ENCODE measurements at places on chromosomes 7 and 10.

GRCh38 chr10:122054048-122055025 lies 65.4 kb downstream of the TACC2 start:
- peak; percentile 12 for DNase-seq

DNA sequence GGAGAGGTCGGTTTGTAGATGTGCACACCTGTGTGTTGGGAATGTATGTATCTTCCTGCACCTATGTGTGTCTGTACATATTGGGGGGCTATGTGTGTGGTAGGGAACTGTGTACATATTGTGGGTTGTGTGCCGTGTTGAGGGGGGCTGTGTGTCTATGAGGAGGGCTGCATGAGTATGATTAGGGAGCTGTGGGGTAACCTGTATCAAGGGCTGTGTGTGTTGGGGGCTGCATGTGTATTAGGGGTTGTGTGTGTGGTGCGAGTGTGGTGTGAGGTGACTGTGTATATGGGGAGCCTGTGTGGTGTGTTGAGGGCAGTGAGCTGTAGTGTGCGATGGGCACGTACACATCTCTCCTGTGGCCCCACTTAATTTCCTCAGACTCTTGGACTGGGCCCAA lies 22.2 kb upstream of the PAX2 start:
- DNase-seq, result no peak

- DNase-seq, result no peak
Observed at GRCh38 chr7:138027100-138027499, 25.2 kb upstream of the CREB3L2 start.

- DNase-seq, result no peak
Observed at GRCh38 chr7:107563081-107563774, 492 bp downstream of the COG5 start.

GRCh38 chr10:6607182-6607581 lies 27.1 kb upstream of the PRKCQ start:
- DNase-seq, result peak; percentile 72

DNA sequence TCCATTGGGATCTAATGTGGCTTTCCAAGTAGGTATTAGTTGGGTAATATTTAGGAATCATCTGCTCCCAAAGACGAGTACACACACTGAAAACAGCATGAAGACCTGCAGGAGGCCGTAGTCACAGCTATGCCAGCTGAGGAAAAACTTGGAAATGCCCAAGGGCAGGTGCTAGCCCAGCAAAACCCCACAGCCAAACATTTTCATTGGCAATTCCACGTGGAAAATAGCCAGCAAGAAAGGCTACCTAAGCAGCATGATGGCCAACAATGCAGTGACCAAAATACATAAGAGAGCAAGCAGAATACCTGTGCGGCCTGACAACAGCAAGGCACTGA lies 32.7 kb downstream of the DOCK4 start:
- DNase-seq, result no peak

DNA sequence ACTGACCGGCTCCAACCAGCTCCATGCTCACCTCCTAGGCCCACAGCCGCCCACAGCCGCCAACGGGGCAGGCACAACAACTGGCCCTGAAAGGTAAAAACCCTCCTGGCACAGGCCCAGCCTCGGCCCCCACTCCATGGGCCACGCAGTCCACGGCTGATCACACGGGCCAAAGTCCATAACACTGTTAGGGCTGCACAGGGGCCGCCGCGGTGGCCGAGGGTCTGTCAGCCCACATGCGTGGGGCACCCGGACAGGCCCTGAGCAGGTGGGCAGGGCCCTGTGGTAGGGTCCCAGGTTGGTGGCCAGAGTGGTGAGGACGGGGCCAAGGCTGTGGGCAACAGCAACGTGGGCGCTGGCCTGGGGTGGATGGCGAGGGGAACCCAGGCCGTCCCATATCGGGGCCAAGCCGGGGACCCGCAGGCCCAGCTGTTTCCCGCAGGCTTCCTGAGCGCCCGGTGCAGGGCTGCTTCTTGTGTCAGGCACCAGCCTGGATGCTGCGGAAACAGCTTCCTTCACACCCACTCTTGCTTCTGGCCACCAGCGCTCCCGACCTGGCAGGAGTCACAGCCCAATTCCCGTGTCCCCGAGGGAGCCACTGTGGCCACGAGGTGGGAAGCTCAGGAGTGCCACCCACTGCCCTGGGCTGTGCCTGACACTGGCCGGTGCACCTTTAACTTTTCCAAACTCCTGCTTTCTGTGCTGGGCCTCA lies 29.2 kb downstream of the CYP2W1 start:
- no peak for DNase-seq

- no peak for DNase-seq
Observed at GRCh38 chr7:91206361-91206960, 57.8 kb upstream of the FZD1 start.

- no peak for DNase-seq
Observed at GRCh38 chr7:19776981-19777380, 3.6 kb upstream of the TMEM196 start.

- DNase-seq, result no peak
Observed at GRCh38 chr10:97371696-97372095, 29.4 kb downstream of the RRP12 start.

DNA sequence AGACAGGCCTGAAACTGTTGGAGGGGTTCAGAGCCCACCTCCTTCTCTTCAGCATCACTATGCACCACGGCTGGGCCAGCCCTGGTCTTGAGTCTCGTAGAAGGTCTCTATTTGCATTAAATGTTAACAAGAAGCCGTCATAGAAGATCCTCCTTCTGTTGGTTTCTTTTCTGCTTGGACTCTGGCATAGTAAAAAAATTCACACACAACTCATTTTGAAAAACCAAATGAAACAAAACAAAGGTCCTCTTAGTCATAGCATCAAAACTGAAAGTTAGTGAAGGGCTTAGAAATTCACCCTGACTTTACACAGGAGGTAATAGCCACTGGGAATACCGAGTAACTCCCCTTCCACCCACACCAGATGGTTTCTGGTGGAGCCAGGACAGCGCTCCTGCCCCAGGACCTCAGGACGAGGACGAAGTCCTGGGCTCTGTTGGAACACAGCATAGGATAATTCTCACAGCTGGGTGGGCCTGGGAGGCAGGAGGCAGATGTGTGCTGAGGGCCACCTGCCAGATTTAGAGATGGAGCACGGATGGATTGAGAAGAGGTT lies 248.4 kb upstream of the KLF6 start:
- DNase-seq, result no peak

DNA sequence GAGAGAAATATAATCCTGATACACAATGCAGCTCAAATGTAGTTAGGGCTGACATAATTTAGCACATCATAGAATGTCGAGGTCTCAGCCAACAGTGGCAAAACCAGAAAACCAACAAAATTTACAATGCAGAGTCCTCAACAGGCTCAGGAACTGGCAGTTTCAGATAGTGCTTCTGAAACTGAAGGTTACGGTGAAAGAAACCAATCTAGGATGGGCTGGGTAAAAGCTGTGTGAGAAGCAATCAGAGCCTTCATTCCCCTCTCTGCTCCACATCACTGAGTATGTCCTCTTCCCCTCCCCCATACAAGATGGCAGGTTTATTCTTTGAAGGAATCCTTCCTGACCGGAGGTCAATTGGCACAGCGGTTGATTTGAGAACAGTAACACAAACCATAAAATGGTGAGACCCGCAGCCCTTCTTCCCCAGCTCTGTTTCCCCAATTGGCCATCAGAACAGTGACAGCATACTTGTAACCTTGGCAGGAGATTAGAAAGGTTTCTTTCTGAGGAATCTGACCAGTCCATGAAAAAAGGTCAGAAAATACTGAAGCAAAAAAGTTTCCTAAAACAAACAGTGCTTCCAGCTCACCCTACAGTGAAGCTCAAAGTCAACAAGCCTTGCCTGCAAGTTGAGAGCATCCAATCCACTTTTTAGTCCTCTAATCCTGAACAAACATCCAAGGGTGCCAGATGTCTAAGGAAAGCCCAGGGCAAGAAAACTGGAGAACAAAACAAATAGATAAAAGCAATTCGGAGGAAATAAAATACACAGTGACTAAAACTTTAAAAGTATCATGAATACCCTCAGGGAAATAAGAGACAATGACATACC lies 53.9 kb upstream of the IL6 start:
- no peak for DNase-seq

DNA sequence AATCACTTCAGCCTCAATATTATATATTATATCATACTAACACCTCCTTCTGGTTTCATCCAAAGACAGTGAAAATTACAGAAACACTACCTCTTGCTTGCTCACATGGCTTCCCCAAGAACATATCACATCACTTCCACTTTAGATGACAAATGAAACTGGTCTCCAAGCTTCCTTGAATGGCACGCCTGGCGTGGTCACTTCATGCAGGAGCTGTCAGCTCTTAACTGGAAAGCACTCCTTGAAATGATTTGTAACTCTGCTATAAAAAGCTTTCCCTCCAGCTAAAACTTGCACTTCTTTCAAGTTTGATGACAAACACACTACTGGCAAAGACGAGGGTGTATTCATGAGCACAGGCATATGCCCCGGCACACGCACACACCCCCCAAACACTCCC lies 84.1 kb upstream of the INHBA start:
- DNase-seq, result no peak

DNA sequence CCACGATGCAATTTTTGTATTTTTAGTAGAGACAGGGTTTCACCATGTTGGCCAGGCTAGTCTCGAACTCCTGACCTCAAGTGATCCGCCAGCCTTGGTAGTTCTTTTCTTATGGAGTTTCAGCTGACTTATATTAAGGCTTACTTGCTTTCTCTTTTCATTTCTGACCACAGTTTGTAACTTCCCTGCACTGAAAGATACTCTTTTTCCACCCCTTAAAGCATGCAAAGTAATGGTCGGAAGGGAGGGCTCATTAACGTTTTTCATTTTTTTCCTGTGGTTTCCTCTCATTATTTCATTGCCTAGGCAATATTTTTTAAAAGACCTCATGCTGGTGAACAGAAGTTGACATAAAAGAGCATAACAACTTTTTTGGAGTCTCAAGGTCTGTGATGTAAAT lies 27.0 kb downstream of the ADRB1 start:
- no peak for DNase-seq

- no peak for DNase-seq
Observed at GRCh38 chr10:62511656-62512055, 137.5 kb downstream of the ZNF365 start.

All from activated CD4-positive, alpha-beta T cell treated with anti-CD3 and anti-CD28 coated beads for 48 hours (primary cell).